ENCODE measurements at places on chromosomes 16 and 17.
A peak's percentile ranks its signal among the peaks of the same experiment; 100 is the strongest.

DNA sequence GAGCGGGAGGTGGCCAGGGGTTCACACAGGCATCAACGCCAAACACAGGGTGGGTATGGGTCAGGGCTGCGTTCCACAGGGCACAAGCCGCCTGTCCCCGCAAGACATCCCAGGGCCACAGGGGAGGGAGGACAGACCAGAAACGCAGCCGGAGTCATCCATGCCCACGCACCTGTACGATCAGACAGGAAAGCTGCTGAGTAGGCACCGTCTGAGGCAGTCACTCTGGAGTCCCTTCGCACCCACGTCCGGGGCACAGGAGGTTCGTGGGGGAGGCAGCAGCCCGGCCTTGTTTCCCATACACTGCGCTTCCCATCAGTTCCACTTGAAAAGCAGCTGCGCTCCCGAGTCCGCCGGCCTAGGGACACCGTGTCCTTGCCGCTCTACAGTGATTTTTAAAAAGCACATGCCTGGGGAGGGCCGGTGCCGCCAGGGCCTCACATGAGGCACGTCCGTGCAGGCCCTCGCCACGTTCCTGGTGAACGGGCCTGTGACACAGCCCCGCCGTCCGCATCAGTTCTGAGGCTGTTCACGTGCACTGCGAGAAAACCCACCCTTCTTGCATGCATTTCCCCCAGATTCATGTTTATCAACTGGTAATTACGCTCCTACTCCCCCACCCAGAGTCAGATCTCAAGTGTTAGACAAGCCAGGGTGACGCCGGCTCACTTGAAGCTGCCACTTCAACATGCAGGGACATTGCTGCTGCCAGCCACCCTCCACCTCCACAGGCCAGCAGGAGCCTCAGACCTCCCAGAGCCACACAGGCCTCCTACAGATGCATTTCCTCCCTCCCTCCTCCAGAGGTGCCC is 34.8 kb downstream of the WDR45B start:
- no peak for DNase-seq

DNA sequence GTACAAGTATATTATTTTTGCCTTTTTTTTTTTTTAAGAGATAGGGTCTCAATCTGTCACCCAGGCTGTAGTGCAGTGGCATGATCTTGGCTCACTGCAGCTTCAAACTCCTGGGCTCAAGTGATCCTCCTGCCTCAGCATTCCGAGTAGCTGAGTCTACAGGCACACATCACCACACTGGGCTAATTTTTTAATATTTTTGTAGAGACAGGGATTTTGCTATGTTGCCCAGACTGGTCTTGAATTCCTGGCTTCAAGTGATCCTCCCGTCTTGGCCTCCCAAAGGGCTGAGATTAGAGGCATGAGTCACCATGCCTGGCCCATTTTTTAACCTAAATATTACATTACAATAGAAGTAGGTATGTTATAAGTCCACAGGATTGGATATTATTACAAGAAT is 3.2 kb downstream of the TERB1 start:
- DNase-seq = peak; percentile 18

GRCh38 chr17:15920758-15921239 is 24.1 kb upstream of the ADORA2B start:
- peak; percentile 76 for DNase-seq

DNA sequence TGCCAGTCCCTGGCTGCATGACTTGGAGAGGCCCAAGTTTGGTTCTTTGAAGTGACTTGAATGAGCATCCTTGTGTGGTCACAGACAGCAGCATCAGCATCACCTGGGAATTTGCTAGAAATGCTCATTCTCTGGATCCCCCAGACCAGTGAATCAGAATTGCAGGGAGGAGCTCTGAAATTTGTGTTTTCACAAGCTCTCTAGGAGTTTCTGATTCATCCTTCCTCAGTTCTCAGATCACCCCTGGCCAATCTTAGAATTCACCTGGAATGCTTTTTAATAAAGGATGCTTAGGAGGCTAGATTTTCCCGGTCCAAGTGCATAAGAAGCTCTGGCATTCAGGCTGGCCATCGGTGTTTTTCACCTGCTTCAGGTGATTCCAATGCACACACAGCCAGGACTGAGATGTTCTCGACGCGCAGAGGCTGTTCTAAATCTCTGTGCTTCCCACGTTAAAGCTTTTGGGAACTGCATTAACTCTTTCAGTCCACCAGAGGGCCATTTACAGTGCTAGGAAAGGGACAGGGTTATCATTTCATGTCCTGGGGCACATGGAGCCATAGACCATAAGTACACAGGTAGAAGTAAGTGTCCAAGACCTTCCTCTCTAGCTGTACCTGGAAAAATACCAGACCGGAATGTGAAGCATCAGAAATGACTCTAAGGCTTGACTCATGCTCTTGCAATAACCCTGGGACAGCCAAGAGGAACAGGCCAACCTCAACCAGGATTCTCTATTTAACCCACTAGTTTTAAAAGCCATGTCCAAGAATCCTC is 85.7 kb upstream of the XYLT1 start:
- peak; percentile 33 for DNase-seq

DNA sequence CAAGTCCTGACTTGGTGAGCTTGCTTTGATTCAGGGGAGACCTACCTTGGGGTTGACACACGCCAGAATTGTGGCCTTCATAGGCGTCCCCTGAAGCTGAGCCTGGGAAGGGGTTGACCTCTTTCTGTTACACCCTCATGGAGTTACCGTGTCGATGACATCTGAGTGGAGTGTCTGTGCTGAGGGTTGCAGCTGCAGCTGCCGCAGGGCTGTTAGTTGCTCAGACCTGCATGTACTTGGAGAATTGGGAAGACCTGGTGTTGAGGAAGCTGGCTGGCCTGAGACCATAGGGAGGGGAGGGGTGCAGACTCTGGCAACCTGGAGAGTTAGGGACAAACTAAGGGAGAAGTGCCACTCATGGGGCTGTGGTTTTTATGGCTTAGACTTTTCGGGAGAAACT is 9.6 kb downstream of the GSE1 start:
- DNase-seq = no peak

GRCh38 chr17:58722274-58722673 is 29.9 kb downstream of the RAD51C start:
- DNase-seq = no peak

GRCh38 chr17:35514564-35514963 is 22.9 kb downstream of the SLFN12L start:
- no peak for DNase-seq

GRCh38 chr17:50532452-50533024 is at the start of gene EPN3:
EPN3 (plus strand) TSS chr17:50532735; CDS start chr17:50536557, 3,822 bp downstream.
- DNase-seq = no peak

GRCh38 chr16:50079397-50080140 is 13.8 kb downstream of the HEATR3 start:
- DNase-seq = peak; percentile 21

DNA sequence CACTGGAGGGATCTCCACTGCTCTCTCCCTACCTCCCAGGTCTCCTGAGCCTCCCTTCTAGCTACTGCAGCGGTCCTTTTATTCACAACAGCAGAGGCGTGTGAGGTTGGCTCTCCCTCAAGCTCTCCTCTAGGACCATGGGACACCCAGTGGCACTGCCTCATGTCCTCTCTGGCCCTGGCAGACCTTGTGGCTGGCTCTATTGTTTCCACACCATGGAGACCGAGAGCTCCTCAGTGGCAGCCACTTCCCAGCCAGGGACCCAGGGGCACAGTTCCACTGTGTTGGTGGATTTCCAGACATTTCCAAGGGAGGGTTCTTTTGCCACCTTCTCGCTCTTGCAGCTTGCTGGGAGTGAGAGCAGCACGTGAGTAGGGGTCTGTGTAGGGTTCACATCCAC is 204.9 kb downstream of the AXIN2 start:
- DNase-seq = no peak

DNA sequence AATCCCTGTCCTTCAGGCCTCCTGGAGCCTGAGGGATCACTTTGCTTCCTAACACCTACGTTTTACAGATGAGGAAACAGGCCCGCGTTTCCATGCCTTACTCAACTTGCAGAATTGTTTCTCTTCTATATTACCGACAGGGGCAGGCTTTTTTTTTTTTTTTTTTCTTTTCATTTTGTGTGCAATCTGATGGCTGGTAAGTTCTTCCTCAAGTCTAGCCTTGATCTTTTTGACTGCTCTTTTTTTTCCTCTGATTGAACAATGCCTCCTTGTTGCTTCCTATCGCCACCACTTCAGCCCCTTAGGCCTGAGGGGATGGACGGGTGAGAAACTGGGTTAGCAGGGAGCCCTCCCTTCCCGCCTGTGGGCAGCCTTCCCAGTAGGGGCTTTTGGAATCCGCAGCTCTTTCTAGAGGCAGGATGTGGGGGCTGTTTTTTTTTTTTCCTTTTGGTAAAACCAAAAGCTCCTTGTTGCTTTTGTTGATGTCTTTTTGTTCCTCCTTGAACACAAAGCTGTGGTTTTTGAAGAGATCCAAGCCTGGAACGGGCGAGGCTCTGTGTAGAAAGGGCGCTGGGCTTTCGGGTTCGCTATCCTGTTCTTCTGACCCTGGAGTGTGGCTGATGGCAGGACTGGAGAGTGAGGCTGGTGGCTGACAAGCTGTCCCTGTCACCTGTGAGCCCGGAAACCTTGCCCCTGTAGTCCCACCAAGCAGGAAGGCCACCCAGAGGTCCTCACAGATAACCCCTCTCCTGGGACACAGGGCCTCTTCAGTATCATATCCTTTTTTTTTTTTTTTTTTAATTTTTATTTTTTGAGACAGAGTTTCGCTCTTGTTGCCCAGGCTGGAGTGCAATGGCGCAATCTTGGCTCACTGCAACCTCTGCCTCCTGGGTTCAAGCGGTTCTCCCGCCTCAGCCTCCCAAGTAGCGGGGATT is 14.0 kb downstream of the LASP1 start:
- peak; percentile 83 for DNase-seq

- no peak for DNase-seq
Observed at GRCh38 chr16:17038415-17038814, 432.3 kb downstream of the XYLT1 start.

GRCh38 chr17:38476549-38476948 is 48.3 kb downstream of the ARHGAP23 start:
- no peak for DNase-seq

DNA sequence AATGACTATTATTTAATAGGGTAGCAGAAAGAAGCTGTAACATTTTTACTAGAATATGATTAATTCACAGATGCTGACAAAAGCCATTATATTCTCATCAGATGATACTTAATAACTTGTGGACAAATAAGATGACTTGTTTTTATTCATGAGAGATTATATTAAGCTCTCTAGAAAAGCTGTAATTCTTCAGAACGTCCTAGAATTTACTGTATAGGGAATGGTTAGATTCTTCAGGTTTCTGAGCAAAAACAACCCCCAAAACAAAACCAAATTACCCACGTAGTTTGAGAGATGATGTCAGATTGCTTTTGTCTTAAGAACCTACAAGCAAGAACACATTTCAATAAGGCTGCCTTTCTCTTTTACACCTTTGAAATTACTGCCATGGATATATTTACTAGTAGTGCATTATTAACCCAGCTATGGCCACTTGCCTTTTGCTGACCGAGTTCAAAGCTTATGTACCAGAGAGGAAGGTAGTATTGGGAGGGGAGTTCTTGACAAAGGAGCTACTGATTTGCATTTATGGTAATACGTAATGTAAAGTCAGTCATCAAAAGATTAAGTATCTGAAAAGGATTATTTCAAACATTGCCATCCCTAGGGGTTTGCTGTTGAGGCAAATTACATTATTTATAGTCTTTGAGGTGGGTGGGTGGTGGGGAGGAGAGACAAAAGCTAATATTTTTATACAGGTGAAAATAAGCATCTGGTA is 51.7 kb downstream of the NLK start:
- DNase-seq = no peak

DNA sequence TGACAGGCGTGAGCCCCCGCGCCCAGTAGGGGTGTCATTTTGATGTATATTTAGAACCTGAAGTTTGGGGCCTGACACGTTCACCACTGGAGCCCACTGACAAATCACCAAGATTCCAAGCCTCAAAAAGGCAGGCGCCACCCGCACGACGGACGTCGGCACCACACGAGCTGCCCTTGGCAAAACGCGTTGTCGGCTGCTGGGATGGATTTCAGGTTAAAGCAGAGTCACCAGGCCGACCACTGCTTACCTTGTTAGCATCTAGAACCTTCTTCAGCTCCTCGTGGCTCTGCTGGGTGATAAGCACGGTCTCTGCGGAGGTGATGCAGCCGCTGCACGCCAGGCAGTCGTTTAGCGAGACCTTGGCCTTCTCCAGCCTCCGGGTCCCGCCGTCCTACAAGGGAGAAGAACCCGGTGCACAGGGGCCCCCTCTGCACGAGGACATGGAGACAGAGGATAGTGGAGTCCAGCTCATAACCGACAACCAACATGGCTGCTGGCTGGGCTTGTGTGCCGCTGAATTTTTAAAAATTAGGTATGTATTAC is 3.8 kb downstream of the CIAO3 start:
- no peak for DNase-seq
